ENCODE measurements at places on chromosomes 1 and 21. TPM values are rescaled to one million over a fixed set of nuclear protein-coding genes. Genes with fewer than 3 reads are reported as not detected.

Gene DCST1
- 0.30 TPM for polyA plus RNA-seq

Gene RHD
- polyA plus RNA-seq = 0.32 TPM

Gene SPOCD1
- polyA plus RNA-seq = 0.44 TPM

Gene SPRR1B
- polyA plus RNA-seq = 2.8 TPM

Gene SDC3
- polyA plus RNA-seq = 65.8 TPM

Data from muscle of leg (tissue), 16 donors.